Fibroblast of lung (primary cell): ENCODE measurements at places on chromosomes 5 and 9. TPM values are rescaled to one million over a fixed set of nuclear protein-coding genes. Genes with fewer than 3 reads are reported as not detected.

C9orf152 gene
- total RNA-seq, result under 0.01 TPM in 1 of 2 replicates, not detected in the other

TAS2R1 gene
- not detected in 2 replicates for total RNA-seq

FOXB2 gene
- not detected in 2 replicates for total RNA-seq

CENPH gene
- 4.1 and 10.9 TPM in 2 replicates for total RNA-seq

CDKN2A gene
- 10.8 and 19.2 TPM in 2 replicates for total RNA-seq

DNA sequence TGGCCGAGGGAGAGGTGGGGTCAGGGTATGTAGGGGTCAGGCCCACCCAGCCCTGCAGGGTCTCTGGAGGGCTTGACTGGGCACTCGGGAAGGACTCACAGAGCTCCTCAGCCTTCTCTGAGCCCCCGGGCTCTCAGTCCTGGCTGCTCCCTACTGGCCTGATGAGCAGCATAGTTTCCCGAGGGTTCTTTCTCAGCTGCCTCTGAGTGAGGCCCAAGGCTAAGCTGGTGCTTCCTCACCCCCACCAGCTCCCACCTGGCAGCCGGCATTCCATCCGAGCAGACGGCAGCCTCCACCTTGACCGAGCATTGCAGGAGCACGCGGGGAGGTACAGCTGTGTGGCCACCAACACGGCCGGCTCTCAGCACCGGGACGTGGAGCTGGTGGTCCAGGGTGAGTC lies 56.0 kb downstream of the HMCN2 start:
- no peak for DNase-seq
- no peaks in the 10 kb centered on the region for H3K36me3 ChIP-seq
- H3K4me3 ChIP-seq, result no peak overlapping the region

DNA sequence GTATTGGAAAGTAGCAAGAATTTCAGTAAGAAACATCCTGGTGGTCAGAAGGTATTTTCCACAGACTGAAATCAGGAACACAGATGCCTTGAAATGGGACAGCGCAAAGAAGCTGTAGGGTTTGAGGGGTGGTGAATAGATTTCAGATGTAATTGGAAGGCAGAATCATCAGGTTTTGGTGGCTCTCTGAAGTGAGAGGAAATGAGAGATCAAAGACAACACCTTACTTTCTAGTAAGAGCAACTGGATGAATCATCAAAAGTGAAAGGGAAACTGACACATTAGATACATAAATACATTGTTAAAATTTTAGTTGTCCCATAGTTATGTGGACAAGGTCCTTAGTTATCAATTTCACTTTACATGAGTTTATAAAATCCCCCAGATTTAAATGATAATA lies 188.2 kb upstream of the SLC27A6 start:
- H3K4me3 ChIP-seq, result no peak overlapping the region
- H3K27ac ChIP-seq, result no peak overlapping the region
- H3K27me3 ChIP-seq, result no peaks in the 10 kb centered on the region
- no peaks in the 10 kb centered on the region for H3K36me3 ChIP-seq
- DNase-seq, result no peak
- H3K4me1 ChIP-seq, result no peaks in the 10 kb centered on the region

GRCh38 chr9:91315191-91315590 lies 46.5 kb downstream of the AUH start:
- no peaks in the 10 kb centered on the region for H3K4me1 ChIP-seq
- H3K36me3 ChIP-seq, result no peaks in the 10 kb centered on the region
- no peak for DNase-seq
- H3K4me3 ChIP-seq, result no peak overlapping the region
- no peak overlapping the region for H3K27ac ChIP-seq
- H3K27me3 ChIP-seq, result no peaks in the 10 kb centered on the region

DNA sequence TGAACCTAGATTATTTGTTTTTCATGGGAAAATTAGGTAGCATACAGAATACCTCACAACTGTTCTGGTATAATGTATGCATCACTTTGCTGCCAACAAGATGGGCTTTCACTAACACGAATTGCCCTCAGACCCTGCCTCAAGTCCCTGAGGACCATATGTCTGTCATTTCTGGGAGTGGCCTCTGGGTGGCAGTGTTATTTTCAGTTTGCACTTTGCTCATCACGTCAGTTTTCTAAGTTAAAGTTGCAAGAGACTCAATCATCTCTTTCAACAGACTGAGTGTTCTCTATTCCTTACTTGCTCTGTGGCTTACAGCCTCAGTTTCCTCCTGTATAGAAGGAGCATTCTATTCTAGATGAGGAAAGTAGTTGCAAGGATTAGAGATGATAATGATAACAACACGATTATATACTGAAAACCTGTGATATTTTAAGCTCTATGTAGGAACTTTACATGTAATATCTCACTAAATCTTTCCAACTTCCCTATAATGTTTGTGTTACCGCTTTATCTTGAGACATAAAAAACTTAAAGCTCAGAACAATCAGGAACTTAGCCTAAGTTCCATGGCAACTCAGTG lies 55.7 kb downstream of the TSSK1B start:
- H3K4me3 ChIP-seq, result no peak overlapping the region
- no peaks in the 10 kb centered on the region for H3K27me3 ChIP-seq
- no peaks in the 10 kb centered on the region for H3K4me1 ChIP-seq

- no peaks in the 10 kb centered on the region for H3K27me3 ChIP-seq
- H3K4me3 ChIP-seq, result no peak overlapping the region
- no peak overlapping the region for H3K27ac ChIP-seq
These were observed 49.1 kb downstream of the SUSD1 start for GRCh38 chr9:112125951-112126388.

DNA sequence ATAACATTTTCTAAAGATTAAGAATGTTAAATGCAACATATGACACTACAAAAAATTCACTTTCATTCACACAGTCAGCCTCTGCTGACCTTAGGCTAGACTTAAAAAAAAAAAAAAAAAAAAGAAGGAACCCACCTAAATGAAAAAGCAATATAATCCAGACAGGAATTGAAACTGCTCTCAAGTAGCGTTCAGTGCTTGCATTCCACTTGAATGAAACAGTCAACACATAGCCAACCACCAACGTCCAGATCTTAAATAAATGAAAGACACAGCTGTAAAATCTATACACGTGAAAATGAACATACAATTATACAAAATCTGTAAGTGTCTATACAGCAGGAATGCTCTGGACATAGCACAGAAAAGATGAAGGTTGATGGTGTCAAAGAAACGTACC lies 11.4 kb downstream of the TMEM245 start:
- H3K4me1 ChIP-seq, result peaks cover 18% of the 10 kb centered on the region
- DNase-seq, result peak; percentile 81
- H3K27me3 ChIP-seq, result no peaks in the 10 kb centered on the region
- no peaks in the 10 kb centered on the region for H3K36me3 ChIP-seq

- H3K27ac ChIP-seq, result peak overlapping the region; percentile 77
- no peak overlapping the region for H3K4me3 ChIP-seq
- H3K27me3 ChIP-seq, result peaks cover 3% of the 10 kb centered on the region
- peaks cover 18% of the 10 kb centered on the region for H3K4me1 ChIP-seq
- peak; percentile 85 for DNase-seq
- no peaks in the 10 kb centered on the region for H3K36me3 ChIP-seq
These were observed 50.5 kb downstream of the CXXC5 start for GRCh38 chr5:139698490-139699146.

GRCh38 chr5:176664886-176665285 lies 17.6 kb downstream of the TSPAN17 start:
- no peak overlapping the region for H3K27ac ChIP-seq
- H3K4me1 ChIP-seq, result no peaks in the 10 kb centered on the region
- peaks cover 17% of the 10 kb centered on the region for H3K27me3 ChIP-seq
- DNase-seq, result no peak
- no peak overlapping the region for H3K4me3 ChIP-seq
